Cardiac ventricle fibroblast (primary cell): ENCODE measurements at places on chromosomes 13 and 19. TPM values are rescaled to one million over a fixed set of nuclear protein-coding genes. Genes with fewer than 3 reads are reported as not detected.

Gene PMIS2
- total RNA-seq: not detected in 2 replicates

Gene SULT2A1
- total RNA-seq: not detected in 2 replicates

Gene SOX21
- total RNA-seq: not detected in 2 replicates

Gene LMTK3
- not detected in 2 replicates for total RNA-seq

Gene IL11
- total RNA-seq: 0.15 and 0.31 TPM in 2 replicates

Gene GRIK5
- total RNA-seq: not detected in 2 replicates
